ENCODE measurements at places on chromosomes 7 and 10.

DNA sequence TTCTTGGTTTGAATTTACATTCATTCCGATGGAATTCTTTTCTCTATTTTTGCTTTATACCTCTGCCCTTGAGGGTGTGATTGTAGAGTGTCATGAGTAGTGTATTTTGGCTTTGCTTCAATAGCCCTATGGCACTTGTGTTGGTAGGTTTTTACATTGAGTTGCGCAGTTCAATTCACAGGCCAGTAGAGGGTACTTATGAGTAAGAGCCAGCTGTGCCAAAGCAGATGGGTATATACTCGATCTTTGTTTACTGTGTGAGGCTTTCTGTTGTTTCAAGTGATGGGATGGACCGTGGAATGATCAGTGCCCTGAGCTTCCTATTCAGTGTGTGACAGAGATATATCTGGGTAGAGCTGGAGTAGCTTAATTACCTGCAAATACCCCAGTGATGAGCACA lies 4.3 kb upstream of the AKR1C3 start:
- no peak for DNase-seq

DNA sequence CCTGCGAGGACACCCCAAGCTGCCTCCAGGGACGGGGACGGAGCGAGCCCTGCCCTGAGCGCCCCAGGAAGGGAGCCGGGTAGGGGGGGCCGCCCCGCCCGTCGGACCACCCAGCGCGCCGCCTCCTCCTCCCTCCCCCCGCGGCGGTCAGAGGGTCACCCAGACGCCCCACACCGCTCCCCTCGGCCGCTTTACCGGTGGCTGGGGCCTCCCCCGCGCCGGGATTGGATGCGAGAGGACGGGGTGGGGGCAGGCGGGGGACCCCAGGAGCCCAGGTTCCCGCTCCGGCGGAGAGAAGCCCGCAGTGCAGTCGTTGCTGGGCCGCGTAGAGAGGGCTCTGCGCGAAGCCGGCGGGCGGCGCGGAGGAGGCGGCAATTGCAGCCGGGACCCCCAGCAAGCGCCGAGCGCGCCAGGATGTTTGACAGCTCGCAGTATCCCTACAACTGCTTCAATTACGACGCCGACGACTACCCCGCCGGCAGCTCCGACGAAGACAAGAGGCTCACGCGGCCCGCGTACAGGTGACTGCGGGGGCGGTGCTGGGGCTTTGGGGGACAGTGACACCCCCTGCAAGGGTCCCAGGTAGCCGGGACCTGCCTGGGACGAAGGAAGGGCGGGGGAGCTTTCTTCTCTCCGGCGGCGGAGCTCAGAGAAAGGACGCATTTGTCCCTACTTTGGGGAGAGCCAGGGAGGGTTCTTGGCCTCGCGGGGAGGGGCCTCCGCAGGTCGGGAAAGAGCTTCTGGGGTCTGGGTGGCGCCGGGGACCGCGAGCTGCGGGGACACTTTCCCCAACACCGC lies at the start of gene FOXL3:
FOXL3 (plus strand) TSS at position 415 of the 798 bp plus-strand sequence; CDS start at position 415, 0 bp downstream.
- DNase-seq, result no peak

GRCh38 chr10:43323245-43323644 lies 48.2 kb upstream of the FXYD4 start:
- DNase-seq, result no peak

GRCh38 chr7:146670532-146670931 lies 553.9 kb downstream of the CNTNAP2 start:
- DNase-seq, result no peak

GRCh38 chr7:116736927-116737715 lies 65.1 kb downstream of the MET start:
- no peak for DNase-seq

DNA sequence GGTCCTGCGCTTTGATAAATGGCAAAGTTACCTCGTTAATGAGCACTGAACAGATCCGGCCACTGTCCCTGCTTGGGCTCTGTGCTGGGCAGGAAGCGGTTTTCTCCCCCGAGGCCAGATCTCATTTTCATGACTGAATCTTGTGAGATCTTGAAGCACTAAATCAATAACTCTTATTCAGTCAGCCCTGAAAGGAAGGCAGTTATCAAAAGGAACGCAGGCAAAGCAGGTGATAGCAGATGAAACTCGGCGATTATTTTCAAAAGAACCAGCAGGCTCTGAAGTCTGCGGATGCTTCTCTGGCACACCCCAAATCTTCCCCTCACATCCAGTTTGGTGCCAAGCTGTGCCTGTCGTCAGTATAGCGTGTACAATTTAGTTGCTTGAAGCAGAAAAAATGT lies 228.7 kb downstream of the BAMBI start:
- no peak for DNase-seq

DNA sequence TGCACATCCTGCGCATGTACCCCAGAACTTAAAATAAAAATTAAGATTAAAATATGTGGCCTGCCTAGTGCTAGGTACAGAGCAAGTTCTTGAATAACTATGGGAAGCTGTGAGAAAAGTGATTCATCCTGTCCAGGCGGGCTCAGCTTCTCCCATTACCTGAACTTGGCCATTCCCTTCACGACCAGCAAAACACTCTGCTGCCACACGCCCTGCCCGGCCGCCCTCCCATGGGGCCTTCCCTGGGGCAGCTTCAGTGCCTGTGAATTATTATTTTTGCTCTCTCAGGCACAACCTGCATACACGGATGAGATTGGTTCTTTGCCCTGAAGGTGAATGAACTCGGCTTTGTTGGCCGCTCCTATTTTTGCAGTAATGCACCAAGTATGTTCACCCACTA lies 209.2 kb upstream of the SHH start:
- DNase-seq, result no peak

- DNase-seq, result no peak
Observed at GRCh38 chr7:116356979-116357378, 142.6 kb upstream of the CAV2 start.

DNA sequence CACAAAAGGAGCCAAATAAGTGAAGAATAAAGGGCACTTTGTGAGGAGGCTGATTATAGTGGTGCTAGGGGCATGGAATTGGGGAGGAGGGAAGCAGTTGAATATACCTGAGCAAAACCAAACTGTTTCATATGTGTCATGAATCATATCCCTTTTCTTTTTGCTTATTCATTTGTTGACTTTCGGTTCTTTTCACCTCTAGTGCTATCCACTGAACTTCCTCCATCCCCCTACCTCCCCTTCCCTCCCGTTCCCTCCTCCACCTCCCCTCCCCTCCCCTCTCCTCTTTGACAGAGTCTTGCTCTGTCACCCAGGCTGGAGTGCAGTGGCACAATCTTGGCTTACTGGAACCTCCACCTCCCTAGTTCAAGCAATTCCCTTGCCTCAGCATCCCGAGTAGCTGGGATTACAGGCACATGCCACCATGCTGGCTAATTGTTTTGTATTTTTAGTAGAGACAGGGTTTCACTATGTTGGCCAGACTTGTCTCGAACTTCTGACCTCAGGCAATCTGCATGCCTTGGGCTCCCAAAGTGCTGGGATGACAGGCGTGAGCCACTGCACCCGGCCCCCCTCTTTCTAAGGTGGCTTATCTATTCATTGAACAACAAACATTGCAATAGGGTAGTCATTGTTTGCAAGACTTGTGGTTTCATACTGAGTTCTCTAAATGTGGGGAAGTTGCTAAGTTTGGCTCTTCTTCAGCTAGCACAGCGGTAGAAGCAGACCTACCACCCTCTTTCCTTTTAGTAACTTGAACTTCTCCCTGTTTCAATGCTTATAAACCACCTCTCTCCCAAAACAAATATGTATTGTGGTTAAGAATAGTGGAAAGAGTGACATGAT lies 150.4 kb upstream of the PRPS1L1 start:
- no peak for DNase-seq

DNA sequence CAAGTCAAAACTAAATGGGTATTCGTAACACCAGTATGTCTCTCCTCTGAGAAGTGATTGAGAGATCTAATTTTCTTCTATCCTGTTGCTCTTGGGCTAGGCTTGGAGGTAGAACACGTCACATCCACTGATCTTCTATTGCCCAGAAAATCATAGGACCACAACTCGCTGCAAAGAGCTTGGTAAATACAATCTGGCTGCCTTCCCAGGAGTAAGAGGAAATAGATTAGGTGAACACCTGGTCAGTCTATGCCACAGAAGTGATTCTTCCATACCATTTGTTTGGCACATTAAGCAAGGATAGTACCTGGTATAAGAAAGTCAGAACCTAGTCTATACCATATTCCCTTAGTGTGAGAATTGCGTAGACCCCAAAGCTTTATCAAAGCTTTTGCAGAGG lies 129.3 kb upstream of the PHYHIPL start:
- no peak for DNase-seq

- DNase-seq, result no peak
Observed at GRCh38 chr10:44985175-44985681, 6.6 kb upstream of the DEPP1 start.

- DNase-seq, result no peak
Observed at GRCh38 chr7:80858141-80858903, 60.5 kb downstream of the SEMA3C start.

- DNase-seq, result no peak
Observed at GRCh38 chr7:24498439-24498838, 74.8 kb upstream of the PALS2 start.

DNA sequence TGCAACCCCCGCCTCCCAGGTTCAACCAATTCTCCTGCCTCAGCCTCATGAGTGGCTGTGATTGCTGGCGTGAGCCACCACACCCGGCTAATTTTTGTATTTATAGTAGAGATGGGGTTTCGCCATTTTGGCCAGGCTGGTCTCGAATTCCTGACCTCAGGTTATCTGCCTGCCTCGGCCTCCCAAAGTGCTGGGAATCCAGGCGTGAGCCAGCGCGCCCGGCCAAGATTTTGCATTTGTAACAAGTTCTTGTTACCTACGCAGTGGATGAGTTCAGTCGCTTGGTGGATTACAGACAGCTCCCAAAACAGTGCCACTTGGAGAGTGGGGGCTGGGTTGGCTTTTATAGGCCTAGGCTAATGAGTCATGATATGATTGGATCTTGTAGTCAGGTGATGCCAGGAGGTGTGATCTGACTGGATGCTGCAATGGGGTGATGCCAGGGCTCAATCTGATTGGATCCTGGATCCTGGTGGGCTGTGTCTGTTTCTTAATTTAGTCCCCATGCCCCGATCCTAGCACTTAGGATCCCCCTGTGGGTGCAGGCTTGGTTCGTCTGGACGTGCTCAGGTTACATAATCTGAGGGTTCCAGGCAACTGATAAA lies 20.3 kb downstream of the SBDS start:
- DNase-seq, result no peak

- no peak for DNase-seq
Observed at GRCh38 chr10:66252986-66253385, 672.9 kb upstream of the LRRTM3 start.

DNA sequence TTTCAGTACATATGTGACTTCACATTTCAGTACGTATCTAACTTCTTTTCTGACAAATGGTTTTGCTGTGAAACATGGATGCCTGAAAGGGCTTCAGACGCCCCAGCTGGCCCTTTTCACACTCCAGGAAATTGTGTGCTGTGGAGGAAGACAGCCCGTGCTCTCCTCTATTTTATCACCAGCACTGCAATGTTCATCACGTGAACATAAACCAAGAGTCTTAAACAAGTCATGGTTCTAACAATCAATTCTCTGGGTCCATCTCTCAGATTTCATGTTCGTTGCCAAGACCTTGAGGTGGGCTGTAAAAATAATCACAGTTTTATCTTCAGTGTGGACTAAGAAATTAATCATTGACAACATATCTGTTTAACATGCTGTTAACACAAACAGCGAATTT lies 141.2 kb downstream of the WDR37 start:
- DNase-seq, result no peak

DNA sequence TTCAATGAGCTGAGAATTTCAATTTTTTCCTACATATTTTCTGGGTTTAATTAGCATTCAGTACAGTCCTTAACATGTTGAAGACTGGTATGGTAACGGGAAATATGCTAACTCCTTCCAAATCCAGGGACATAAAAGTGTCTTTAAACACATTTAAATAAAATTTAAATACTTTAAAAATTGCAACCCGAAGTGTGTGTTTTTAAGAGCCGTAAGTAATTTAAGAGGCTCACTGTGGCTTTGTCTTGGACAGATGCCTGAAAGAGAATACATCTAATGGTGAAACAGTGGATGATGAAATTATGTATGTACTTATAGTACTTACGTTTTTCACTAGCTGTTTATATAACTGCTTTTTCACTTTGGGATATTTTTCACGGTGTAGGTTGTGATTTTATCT lies 687.3 kb upstream of the CELF2 start:
- DNase-seq, result no peak

DNA sequence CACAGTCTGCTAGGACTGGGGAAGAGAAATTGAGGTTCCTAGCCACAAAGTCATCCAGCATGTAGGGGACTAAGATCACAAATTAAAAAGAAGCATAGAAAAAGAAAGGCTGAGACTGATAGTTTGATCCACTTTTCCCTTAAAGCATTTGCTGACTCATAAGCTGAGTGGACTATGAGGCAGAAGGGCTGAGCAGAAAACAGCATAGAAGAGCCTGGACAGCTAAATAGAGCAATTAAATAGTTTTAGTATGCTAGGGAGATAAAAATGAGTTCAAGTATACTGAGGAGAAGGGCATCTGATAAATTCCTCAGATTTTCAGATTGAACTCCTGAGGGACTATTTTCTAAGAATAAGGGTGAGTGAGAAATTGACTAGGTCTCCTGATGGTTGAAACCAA lies 155.9 kb upstream of the EGR2 start:
- no peak for DNase-seq

DNA sequence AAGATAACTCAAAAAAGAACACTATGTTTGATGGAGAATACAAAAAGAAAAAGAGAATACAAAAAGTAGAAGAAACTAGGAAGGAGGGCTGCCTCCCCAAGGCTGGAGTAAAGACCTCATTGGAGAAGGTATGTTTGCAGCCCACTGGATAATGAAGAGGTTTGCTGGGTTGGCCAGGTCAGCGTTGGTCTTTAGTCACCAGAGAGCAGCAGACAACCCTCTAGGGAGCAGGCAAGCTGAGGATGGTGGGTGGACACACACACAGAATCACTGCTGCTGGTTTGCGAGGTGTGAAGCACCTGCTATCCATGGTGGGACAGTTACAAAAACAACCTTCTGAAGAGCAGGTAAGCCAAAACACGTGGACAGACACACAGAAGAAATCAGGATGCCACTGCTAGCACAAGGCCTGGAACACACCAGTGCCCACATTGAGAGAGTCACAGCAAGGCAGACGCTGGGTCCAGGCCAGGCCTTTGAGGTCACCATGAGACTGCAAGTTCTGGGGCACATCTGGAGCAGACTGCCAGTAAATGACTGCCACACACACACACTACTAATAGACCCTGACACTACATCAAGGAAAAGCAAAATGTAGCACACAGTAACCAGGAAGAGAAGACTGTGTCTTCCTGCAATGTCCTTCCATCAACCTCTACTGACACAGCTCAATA lies 43.0 kb downstream of the MTERF1 start:
- DNase-seq, result no peak
